ENCODE measurements at places on chromosomes 7 and 10. TPM values are rescaled to one million over a fixed set of nuclear protein-coding genes. Genes with fewer than 3 reads are reported as not detected.

GRCh38 chr10:122558452-122558851 is 2.1 kb upstream of the DMBT1 start:
- no peak overlapping the region for H3K27ac ChIP-seq
- H3K27me3 ChIP-seq = peaks cover 2% of the 10 kb centered on the region
- DNase-seq = no peak
- H3K36me3 ChIP-seq = no peaks in the 10 kb centered on the region
- H3K4me1 ChIP-seq = peaks cover 20% of the 10 kb centered on the region

GRCh38 chr7:3835109-3835508 is 534.1 kb downstream of the SDK1 start:
- H3K4me1 ChIP-seq = no peaks in the 10 kb centered on the region
- no peak for DNase-seq
- no peaks in the 10 kb centered on the region for H3K36me3 ChIP-seq
- H3K27ac ChIP-seq = no peak overlapping the region

DNA sequence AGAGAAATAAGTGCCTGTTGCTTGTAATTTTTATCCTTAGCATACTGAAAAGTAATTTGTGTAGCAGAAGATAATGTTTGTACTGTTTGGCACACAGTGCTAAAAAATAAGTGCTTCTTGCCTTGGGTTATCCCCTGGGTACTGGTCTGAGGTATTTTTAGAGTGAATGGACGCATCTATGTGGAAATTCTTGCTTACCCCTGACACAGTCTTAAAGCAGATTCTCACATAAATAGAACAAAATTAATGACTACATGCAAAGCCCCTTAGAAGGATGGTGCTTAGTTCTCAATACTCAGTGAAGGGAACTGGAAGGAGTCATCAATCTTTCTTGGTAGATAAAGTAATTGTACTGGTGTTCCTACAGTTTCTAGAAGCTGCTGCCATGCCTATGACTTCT is 548.6 kb downstream of the ARL4A start:
- H3K4me3 ChIP-seq = no peak overlapping the region
- H3K36me3 ChIP-seq = no peaks in the 10 kb centered on the region
- H3K27ac ChIP-seq = no peak overlapping the region
- no peaks in the 10 kb centered on the region for H3K27me3 ChIP-seq

GRCh38 chr10:126465771-126466170 is 77.5 kb upstream of the ADAM12 start:
- no peak overlapping the region for H3K27ac ChIP-seq
- no peak for DNase-seq
- H3K36me3 ChIP-seq = no peaks in the 10 kb centered on the region
- H3K4me1 ChIP-seq = no peaks in the 10 kb centered on the region

GARIN1A gene
- 0.79 TPM for total RNA-seq
